ENCODE measurements at places on chromosomes 16 and 17. TPM values are rescaled to one million over a fixed set of nuclear protein-coding genes. Genes with fewer than 3 reads are reported as not detected.

The GFAP gene
- 0.11 TPM for total RNA-seq

The SLC47A1 gene
- total RNA-seq: 67.5 TPM

GRCh38 chr17:74866198-74866835, 6.5 kb downstream of the FDXR start:
- H3K4me3 ChIP-seq: no peak overlapping the region
- no peaks in the 10 kb centered on the region for H3K27me3 ChIP-seq
- no peak for DNase-seq
- peaks cover 61% of the 10 kb centered on the region for H3K4me1 ChIP-seq
- no peak overlapping the region for H3K27ac ChIP-seq
- peaks cover 4% of the 10 kb centered on the region for H3K36me3 ChIP-seq

DNA sequence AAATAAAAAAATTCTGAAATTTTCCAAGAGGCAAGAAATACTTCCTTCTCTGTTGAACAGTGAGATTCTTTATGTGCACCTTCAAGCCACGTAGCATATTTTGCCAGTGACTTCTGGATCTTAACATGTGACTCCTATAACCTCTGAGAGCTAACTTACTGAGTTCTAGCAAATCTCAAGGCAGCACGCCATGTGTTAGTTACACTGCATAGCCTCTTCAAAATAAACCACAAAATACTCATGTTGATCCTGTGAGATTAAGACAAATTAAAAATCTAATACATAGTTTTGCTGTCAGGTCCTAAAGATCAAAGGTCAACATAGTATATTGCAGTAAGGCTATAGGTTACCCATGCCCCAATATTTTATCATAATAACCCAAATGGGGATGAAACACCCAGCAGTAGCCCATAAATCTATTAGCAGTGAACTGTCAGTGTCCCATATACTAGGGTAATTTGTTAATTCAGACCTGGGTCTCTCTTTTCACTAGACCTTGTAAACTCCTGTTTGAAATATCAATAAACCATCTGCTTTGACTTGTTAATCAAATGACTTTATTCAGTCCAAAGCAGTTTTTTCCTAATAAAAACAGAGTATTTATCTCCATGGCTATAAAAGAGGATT, 343.1 kb downstream of the ZFHX3 start:
- H3K4me1 ChIP-seq: no peaks in the 10 kb centered on the region
- no peaks in the 10 kb centered on the region for H3K27me3 ChIP-seq
- DNase-seq: no peak
- H3K36me3 ChIP-seq: no peaks in the 10 kb centered on the region
- H3K27ac ChIP-seq: no peak overlapping the region

DNA sequence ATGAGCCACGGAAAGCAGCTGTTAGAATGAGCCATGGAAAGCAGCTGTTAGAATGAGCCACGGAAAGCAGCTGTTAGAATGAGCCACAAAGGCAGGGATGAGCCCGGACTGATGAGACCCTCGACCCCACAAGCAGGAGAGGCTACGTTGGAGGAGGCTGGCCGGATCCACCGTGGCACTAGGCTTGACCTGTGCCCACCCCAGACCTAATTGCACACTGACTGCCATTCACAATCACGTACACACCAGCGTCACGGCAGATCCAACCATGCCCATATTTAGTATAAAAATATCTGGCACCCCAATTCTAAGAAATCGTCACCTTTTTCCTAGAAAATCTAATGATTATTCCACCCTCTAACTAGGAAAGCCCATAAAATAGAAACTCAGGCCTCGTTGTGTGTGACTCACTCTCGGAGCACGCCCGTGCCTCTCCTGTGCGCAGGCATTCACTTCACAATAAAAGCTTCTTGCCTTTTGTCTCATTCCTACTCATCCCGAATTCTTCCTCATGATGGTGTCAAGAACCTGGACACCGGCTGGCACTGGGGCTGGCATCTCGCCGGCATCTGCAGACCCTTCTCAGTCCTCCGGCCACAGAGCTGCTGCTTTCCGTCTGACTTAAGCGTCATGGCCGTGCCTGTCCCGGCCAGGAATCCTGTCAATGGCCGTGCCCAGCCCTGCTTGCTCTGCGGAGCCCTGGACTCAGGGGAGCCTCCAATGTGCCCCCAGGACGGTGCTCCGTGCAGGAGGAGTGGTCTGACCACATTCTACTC, 5.5 kb upstream of the SECTM1 start:
- H3K4me3 ChIP-seq: peak overlapping the region; percentile 56
- peaks cover 81% of the 10 kb centered on the region for H3K4me1 ChIP-seq
- H3K27me3 ChIP-seq: no peaks in the 10 kb centered on the region
- peak overlapping the region; percentile 72 for H3K27ac ChIP-seq

DNA sequence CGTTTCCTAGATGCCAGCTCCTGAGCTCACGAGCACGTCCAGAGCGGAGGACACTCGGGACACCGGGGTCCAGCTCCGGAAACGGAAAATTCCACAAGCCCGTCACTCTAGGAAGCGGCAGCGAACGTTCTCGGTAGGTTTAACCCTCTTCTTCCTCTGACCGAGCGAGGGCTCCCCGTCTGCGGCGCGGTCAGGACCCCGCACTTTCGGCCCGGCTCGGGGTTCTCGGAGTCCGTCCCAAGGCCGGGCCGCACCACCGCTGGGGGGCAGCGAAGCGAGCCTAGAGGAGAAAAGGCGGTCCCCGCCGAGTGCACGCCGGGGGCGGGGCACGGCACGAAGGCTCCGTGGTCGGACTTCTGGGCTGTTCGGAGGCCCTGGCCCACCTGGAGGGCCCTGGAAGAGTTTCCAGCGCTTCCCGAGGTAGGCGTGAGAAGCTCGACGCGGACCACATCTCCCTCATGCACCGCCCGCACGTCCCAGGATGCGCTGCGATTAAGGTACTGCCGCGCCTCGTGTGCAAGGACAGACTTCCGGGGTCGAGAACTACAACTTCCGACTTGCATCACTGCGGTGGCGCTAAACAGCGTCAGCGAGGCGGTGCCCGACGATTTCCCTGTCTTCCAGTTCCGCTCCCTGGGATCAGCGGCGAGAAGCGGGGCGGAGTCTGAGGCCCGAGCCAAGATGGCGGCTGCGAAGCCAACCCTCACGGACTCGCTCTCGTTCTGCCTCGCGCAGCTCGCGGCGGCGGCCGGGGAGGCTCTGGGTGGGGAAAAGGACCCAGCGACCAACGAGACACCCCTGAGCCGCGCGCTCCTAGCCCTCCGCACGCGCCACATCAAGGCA, at the start of gene ARMC5:
TSS of gene ARMC5 (plus strand) at position 658 of the 843 bp plus-strand sequence. CDS start at position 682, 24 bp downstream.
- peak within 1 kb of the TSS; percentile 95 for H3K27ac ChIP-seq
- no peaks in the 10 kb centered on the region for H3K27me3 ChIP-seq
- peaks cover 23% of the 10 kb centered on the region for H3K36me3 ChIP-seq
- peaks cover 49% of the 10 kb centered on the region for H3K4me1 ChIP-seq
- H3K4me3 ChIP-seq: peak within 1 kb of the TSS; percentile 98

DNA sequence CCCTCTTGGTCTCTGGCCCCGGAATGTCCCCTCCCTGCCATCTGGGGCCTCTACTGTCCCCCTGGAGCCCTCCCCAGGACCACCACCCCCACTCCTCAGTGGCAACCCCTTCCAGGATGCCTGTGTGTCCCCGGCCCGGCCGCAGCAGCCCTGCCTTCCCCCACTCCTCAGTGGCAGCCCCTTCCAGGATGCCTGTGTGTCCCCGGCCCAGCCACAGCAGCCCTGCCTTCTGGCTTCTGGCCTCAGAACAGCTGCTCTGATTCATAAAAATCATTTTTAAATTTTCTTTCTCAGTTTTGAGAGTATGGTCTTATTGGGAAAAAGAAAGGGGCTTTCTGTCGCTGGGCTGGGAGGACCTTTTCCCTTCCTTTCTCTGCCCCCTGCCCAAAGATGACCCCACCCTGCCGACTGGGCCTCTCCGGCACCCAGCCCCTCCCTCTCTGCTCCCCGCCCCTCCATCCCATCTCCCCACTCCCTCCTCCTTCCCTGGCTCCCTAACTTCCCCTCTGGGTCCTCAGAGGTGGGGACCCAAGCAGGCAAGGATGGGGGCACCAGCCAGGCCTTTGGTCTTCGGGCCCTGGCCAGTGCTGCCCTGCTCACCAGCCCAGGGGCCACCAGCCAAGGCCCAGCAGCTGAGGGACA, 40.5 kb downstream of the BAHCC1 start:
- H3K4me1 ChIP-seq: no peaks in the 10 kb centered on the region
- no peak for DNase-seq
- no peak overlapping the region for H3K4me3 ChIP-seq
- no peaks in the 10 kb centered on the region for H3K36me3 ChIP-seq
- no peak overlapping the region for H3K27ac ChIP-seq

The FOXC2 gene
- not detected for total RNA-seq

- DNase-seq: peak; percentile 23
- peaks cover 2% of the 10 kb centered on the region for H3K36me3 ChIP-seq
- H3K4me3 ChIP-seq: peak overlapping the region; percentile 71
- H3K27ac ChIP-seq: peak overlapping the region; percentile 56
These were observed 509 bp downstream of the CNEP1R1 start for GRCh38 chr16:50025537-50025931.

- no peak overlapping the region for H3K4me3 ChIP-seq
- no peaks in the 10 kb centered on the region for H3K4me1 ChIP-seq
- no peak for DNase-seq
- no peak overlapping the region for H3K27ac ChIP-seq
- no peaks in the 10 kb centered on the region for H3K27me3 ChIP-seq
- H3K36me3 ChIP-seq: no peaks in the 10 kb centered on the region
These were observed 32.5 kb upstream of the ARHGAP44 start for GRCh38 chr17:12756786-12757185.

Measured in HepG2 (cell line).